Smooth muscle cell of the umbilical artery (primary cell): ENCODE measurements at places on chromosomes 6 and 20. TPM values are rescaled to one million over a fixed set of nuclear protein-coding genes. Genes with fewer than 3 reads are reported as not detected.

The ARMC12 gene
- total RNA-seq = 0.30 and 0.42 TPM in 2 replicates

The SLPI gene
- not detected in 2 replicates for total RNA-seq

The EMILIN3 gene
- under 0.01 TPM in 1 of 2 replicates, not detected in the other for total RNA-seq

The SNRPB2 gene
- 51.7 and 55.3 TPM in 2 replicates for total RNA-seq

The PROKR2 gene
- total RNA-seq = not detected in 2 replicates

The OSTM1 gene
- 56.8 and 74.8 TPM in 2 replicates for total RNA-seq

The GDAP1L1 gene
- not detected in 2 replicates for total RNA-seq

The PRIM2 gene
- total RNA-seq = 17.5 and 29.3 TPM in 2 replicates

The PRSS35 gene
- total RNA-seq = 4.0 and 18.7 TPM in 2 replicates

The VNN1 gene
- not detected in 2 replicates for total RNA-seq

The SPACA1 gene
- not detected in 2 replicates for total RNA-seq

The OR2H2 gene
- total RNA-seq = not detected in 2 replicates

The PGC gene
- not detected in 2 replicates for total RNA-seq

The SLC24A3 gene
- 6.5 and 25.3 TPM in 2 replicates for total RNA-seq

The TMC2 gene
- total RNA-seq = not detected in 2 replicates

The RBBP8NL gene
- not detected in 2 replicates for total RNA-seq

The GRIK2 gene
- total RNA-seq = 9.6 and 10.4 TPM in 2 replicates
